Activated T-helper 1 cell treated with anti-CD3 and anti-CD28 coated beads, Interleukin-12 subunit alpha, Interleukin-12 subunit beta, Interleukin-2, Interleukin-4 antibody, amounts not matched to agents 30 ng/mL and 10 ng/mL and 1 ng/mL, durations not matched to agents 14 hours and 24 hours and 36 hours (primary cell): ENCODE measurements at places on chromosomes 16 and 17. TPM values are rescaled to one million over a fixed set of nuclear protein-coding genes. Genes with fewer than 3 reads are reported as not detected.

The KRTAP1-1 gene
- not detected in 2 replicates for total RNA-seq

The SMYD4 gene
- 28.4 and 33.4 TPM in 2 replicates for total RNA-seq

The ENPP7 gene
- 0.10 and 0.16 TPM in 2 replicates for total RNA-seq

The SOST gene
- total RNA-seq, result not detected in 2 replicates

The AANAT gene
- total RNA-seq, result not detected in 2 replicates

The OR4D1 gene
- total RNA-seq, result 0.10 and 0.26 TPM in 2 replicates

The TMEM106A gene
- total RNA-seq, result 18.2 and 19.1 TPM in 2 replicates

The PRSS27 gene
- total RNA-seq, result 1.7 and 1.8 TPM in 2 replicates

The KRTAP16-1 gene
- not detected in 2 replicates for total RNA-seq

The VAT1L gene
- total RNA-seq, result not detected in 2 replicates
